Activated CD4-positive, alpha-beta T cell treated with anti-CD3 and anti-CD28 coated beads, Interleukin-2, amount 50 U/mL, for 1 hour (primary cell): ENCODE measurements at places on chromosomes 4 and X.

GRCh38 chr4:151218343-151218742 is 58.6 kb upstream of the PRSS48 start:
- DNase-seq, result no peak

DNA sequence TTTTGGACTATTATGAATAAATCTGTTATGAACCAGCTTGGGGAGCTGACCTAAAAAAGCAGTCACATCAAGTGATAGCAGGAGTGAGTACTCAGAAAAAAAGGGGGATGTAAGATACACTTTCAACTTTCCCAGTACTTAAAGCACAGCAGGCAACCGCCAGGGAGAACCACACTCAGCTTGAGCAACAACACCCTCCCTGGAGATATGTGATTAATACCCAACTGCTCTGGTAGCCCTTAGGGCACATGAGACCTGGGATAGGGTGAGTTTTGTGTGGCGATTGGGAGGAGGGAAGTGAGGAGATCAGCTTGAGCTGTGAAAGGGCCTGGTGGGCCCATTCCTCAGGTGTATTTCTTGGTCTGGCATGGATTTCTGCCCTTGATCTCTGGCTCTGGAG is 220.3 kb upstream of the SFRP2 start:
- DNase-seq, result no peak

GRCh38 chr4:145541346-145541745 is 59.7 kb downstream of the SMAD1 start:
- no peak for DNase-seq

GRCh38 chr4:42574870-42575430 is 82.0 kb downstream of the ATP8A1 start:
- DNase-seq, result no peak

GRCh38 chrX:72713130-72713529 is 976 bp downstream of the PHKA1 start:
- no peak for DNase-seq

DNA sequence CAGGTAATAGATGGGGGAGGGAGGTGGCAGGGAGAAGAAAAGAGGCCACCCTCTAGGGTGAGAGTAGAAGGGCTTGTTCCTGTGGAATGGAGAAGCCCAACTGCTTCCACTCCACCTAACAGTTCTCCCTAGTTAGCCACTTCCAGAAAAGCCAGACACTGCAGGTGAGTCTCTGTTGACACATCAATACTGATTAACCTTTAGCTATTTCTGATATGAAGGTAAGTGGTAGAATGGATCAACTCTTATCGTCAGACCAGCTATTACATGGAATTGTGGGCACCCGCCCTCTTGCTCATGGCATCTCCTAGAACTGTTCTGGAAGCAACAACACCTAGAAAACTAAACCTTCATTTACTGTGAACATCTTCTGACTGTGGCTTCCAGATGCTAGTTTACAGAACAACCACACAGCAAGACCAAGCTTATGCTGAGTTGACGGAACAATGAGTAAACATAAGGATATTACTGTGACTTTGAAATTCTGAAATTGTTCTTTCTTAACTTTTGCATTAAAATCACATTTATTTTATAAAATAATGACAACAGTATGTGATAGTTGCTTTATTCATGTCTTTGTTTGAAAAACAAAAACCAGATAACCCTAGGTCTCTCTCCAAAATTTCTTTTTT is 44.7 kb downstream of the ANXA3 start:
- DNase-seq, result no peak

DNA sequence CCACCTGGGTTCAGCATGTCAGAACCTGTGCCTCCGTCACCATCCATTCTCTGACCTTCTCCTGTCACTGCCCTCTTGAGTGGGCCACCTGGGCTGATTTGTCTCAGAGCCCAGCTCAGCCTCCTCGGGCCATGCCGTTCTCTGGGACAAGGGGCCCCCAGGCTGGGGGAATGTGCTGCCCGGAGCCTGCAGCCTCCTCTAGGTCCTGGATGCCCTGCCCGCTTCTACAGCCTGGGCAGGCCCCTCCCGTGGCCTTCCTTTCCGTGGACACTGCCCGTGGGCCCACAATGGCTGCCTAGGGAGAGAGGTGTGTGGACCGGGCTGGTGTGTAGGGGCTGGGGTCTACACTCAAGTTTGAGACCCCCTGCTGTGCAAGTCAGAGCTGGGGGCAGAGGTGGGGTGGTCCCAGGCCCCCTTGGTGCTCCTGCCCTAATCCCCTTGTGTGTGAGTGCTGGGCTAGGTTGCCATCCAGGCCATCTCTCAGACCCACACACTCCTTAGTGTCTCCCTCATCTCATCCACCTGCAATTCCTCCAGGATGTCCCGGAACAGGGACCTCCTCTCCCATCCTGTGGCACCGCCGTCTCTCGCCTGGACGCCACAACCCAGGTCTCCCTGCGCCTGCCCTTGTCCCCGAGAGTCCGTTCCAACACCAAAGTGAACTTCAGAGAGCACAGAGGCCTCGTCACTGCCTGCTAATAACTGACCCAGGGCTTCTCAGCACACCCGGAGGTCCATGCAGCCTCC is 12.4 kb downstream of the PSAPL1 start:
- no peak for DNase-seq

DNA sequence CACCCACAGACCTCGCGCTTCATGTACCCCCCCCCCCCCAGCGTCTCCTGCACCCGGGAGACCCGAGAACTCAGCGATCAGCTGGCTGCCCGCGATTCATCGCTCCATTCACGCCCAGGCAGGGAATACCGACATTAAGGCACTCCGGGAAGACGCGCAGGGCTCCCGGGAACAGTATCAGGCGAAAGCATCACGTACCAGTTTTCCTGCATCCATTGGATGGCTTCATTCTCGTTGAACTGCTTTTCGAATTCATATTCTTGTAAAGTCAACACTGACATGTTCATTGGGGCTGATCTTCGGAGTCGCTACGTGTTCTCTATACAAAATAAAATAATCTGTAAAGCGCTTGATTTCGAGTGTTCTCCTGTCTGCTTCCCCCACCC is 373 bp downstream of the ELOVL6 start:
- peak; percentile 4 for DNase-seq

GRCh38 chr4:123955167-123955800 is 558.7 kb downstream of the SPRY1 start:
- DNase-seq, result no peak

- DNase-seq, result no peak
Measured at GRCh38 chr4:92952426-92952825, 648.7 kb downstream of the GRID2 start.

GRCh38 chrX:147917700-147918695 is 6.3 kb downstream of the FMR1 start:
- no peak for DNase-seq

- no peak for DNase-seq
Measured at GRCh38 chrX:97397371-97397770, 513.7 kb downstream of the RPA4 start.

DNA sequence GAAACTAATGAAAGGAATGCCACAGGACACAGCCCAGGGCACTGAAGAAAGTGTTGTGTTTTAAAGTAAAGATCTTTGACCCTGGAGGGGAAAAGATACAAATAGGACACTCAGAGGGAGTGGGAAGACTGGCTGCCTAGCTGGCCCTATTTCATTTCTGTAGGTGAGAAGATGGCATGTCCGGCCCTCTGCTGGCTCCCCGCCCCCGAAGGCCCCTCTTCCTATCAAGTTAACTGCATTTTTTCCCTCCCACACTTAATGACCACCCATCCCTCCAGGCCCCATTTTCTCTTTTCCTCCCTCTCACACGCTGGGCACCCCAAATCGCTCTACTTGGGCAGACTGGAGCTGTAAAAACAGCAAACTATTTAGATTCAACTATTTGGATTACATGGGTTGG is 5.5 kb upstream of the TRIM75 start:
- DNase-seq, result no peak

DNA sequence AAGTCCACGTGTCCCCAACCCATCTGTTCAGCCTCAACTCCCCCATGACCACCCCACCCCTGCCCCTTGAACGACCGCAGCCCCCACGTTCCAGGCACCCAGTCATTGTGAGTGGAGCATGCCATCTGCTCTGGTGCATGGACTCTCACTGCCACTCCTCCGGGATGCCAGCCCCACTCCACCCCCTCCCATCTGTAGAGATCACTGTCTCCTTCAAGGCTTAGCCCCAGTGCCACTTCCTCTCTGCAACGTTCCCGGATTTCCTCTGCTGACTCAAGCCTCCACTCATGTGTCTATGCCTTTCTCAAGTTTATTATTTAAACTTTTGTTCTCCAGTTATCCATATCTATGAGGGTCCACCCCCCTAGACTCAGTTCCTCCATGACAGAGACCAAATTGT is 54.0 kb downstream of the MAML3 start:
- DNase-seq, result no peak
